ENCODE measurements at places on chromosomes 3 and 15.
A peak's percentile ranks its signal among the peaks of the same experiment; 100 is the strongest.

DNA sequence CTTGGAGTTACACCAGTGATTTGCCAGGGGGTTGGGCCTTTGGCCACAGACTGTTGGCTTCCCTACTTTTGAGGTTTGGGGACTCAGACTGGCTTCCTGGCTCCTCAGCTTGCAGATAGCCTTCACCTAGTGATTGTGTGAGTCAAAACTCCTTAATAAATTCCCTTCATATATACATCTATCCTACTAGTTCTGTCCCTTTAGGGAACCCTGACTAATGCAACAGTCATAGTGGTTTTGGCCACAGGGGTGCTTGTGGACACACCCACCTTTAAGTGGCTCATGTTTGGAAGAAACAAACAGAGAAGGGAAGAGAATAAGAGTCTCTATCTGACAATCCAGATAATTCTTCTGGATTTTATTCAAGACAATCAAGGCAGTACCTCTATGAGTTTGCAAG lies 457.7 kb downstream of the EPHA3 start:
- no peak for DNase-seq

DNA sequence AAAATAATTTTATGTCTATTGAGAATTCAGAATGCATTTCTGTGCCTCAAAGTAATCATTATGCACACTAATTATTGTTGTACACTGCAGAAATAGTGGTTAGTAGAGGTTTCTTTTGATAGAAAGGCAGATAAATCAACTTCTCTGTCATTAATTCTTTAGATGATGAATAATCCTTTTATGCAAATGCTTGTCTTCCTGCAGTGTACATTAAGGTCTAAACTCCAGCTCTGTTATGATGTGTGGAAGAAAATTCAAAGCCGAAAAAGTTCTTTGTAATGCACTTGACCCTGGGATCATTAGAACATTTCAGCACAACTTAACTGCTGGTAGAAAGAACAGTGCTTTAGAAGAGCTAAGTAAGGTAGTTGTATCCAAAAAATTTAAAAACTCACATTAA lies 353.0 kb downstream of the NLGN1 start:
- DNase-seq: no peak

DNA sequence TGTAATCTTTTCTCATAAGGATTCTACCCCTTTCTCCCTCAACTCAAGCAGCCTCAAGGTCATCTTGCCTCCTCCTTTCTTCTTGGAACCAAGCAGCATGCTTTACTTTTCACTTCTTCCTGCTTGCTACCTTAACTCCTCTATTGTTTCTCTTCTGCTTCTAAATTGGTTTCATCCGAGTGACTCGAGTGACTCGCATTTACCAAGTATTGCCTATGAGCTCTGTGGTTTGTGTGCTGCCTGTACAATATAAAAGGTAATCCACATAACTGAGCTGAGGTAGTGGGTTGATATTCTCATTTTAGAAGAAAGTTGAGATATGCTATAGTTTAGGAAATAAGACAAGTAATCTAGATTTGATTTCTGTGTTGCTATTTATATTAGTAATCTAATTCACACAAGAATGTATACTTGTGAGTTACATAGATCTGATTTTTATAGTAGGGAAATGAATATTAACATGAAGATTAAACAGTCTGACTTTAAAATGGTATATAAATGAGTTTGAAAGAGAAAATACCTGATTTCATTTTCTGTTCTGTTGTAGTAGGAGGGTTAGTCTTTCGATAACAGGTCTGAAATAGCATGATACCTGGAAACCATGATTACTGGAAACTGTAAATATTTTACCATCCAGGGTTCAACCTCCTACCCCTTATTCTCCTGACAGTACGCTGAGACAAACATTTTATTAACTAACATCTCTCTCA lies 5.5 kb downstream of the HHLA2 start:
- DNase-seq: peak; percentile 14

DNA sequence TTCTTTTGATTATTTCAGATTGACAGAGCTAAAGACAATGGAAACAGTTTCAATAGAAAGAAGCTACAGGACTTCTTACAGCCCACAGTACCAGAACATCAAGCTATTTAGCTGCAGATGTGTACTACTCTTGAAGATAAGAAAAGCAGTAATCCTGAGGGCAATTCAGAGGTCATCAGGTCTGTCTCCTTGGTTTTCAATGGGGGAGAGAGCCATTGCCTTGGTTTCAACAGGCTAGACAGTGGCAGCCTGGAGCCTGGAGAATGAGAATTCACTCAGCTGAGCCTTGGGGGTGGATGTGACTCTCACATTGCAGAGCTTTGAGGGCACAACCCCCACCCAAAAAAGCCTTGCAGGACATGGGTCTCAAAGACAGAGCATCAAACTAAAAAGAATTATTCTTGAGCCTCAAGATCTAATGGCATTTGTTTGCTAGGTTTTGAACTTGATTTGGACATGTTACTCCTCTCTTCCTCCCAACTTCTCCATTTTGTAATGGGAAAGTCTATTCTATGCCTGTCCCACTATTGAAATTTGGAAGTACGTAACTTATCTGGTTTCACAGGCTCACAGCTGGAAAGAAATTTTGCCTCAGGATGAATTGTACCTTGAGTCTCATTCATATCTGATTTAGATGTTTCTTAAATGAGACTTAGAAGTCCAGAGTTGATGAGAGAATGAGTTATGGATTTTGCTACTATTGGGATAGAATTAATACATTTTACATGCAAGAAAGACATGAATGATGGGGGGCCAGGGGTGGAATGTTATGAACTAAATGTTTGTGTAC lies 36.9 kb downstream of the PLSCR1 start:
- DNase-seq: no peak

- no peak for DNase-seq
These were observed 36.1 kb downstream of the PBRM1 start for GRCh38 chr3:52649461-52650210.

GRCh38 chr15:48323294-48323693 lies 7.9 kb upstream of the DUT start:
- no peak for DNase-seq

- no peak for DNase-seq
These were observed 67.8 kb upstream of the NPHP3 start for GRCh38 chr3:132789959-132790358.
